Posterior vena cava (tissue), 2 donors: ENCODE measurements at places on chromosomes 6 and 20. TPM values are rescaled to one million over a fixed set of nuclear protein-coding genes. Genes with fewer than 3 reads are reported as not detected.

PPARD gene
- 19.8 TPM for total RNA-seq

RAET1L gene
- total RNA-seq: not detected

MAFB gene
- total RNA-seq: 54.0 TPM

CDH4 gene
- 0.19 TPM for total RNA-seq

CGA gene
- total RNA-seq: not detected

KCNK15 gene
- 4.1 TPM for total RNA-seq

GRCh38 chr6:2623295-2623694 lies 127.4 kb downstream of the MYLK4 start:
- no peak for DNase-seq

DNA sequence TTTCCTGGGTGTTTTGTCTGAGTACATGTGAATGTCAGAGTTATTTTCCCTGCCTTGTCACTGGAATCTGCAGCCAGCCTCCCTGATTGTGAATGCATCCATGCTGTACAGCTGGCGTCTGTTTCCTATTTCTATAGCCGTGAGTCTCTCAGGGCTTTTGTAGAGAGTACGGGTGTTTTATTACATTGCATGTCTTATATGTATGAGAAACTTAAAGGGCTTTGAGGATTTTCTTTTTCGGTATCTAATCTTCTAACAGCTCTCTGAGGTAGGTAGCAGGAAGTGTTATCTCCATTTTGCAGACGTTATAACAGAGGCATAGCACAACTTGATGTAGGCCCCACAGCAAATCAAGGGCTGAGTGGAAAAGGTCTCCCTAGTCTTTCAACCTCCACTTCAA lies 272.9 kb downstream of the PRL start:
- DNase-seq: no peak

- DNase-seq: no peak
These were observed 12.1 kb upstream of the COL21A1 start for GRCh38 chr6:56259234-56260077.

GRCh38 chr20:22100686-22101085 lies 395.2 kb downstream of the PAX1 start:
- no peak for DNase-seq

DNA sequence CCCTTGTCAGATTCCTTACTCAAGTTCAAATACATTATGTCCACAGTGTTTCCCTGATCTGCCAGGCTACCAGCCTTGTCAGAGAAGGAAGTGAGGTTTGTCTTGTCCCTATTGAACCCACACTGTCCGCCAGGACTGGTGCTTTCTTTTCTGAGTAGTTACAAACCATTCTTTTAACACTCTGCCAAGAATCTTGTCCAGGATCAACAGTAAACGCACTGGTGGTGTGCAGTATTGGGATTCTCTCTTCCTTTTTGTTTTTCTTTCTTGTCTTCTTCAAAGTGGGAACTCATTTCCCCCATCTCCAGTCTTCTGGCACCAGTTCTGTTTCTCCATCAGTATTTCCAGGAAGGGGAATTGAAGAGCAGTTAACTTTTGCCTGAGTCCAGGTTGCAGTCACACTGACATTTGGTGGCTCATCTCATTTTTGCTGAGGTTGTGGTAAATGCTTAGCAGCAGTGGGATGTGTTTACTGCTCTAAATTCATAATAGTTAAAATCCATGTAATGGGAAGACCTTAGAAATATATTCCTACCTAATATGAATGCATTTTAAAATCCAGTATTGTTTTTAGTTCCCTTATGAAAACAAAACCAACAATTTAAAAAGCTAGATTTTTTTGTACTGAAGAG lies 295.3 kb downstream of the PRL start:
- DNase-seq: no peak

- DNase-seq: no peak
These were observed 7.4 kb downstream of the CALHM5 start for GRCh38 chr6:116518621-116519368.

- DNase-seq: no peak
These were observed 72.9 kb downstream of the FYN start for GRCh38 chr6:111800259-111800765.

GRCh38 chr20:41407607-41408006 lies 41.0 kb upstream of the EMILIN3 start:
- DNase-seq: no peak

GRCh38 chr20:24665741-24666191 lies 196.3 kb downstream of the SYNDIG1 start:
- peak; percentile 56 for DNase-seq
